Spinal cord (tissue), 10 donors: ENCODE measurements at places on chromosomes 4 and X. TPM values are rescaled to one million over a fixed set of nuclear protein-coding genes. Genes with fewer than 3 reads are reported as not detected.

Gene TMPRSS11A
- total RNA-seq = not detected

Gene IQCM
- not detected for total RNA-seq

Gene FAM184B
- total RNA-seq = 2.3 TPM

Gene CT45A6
- not detected for total RNA-seq
